ENCODE measurements at places on chromosomes 6 and 20.

- peak; percentile 94 for DNase-seq
These were observed at the start of gene GINS1 for GRCh38 chr20:25407311-25408169. GINS1 (plus strand) TSS chr20:25407673; CDS start chr20:25407821, 148 bp downstream.

DNA sequence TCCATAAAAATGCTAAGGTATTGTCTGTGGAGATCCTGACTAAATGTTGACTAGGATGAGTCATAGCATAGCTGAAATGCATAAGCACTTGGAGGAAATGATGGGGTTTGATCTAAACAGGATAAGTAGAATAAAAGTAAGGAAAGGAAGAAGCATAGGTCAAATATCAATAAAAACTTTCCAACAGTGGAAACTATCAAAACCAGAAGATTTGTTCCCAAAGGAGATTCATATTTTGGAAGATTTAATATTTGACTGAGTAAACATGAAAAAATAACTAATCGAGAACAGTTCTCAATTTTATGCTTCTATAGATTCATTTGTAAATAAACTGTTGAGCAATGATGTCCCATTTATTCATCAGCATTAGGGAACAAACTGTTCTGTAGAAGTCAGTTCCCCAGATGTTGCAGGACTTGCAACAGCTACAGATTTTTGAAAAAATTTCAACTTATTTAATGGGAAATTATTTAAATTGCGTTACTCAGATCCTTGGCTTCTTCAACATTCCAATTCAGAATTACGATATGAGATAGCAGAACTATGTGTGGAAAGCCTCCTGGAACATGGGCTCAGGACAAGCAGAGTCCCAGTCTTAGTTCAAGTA lies 133.7 kb upstream of the TBX18 start:
- peak; percentile 72 for DNase-seq

- no peak for DNase-seq
These were observed 61.3 kb upstream of the TBXT start for GRCh38 chr6:166228839-166229528.

GRCh38 chr20:62051546-62052255 lies 14.0 kb downstream of the TAF4 start:
- DNase-seq = no peak

GRCh38 chr6:78850621-78851020 lies 16.7 kb upstream of the IRAK1BP1 start:
- peak; percentile 7 for DNase-seq

DNA sequence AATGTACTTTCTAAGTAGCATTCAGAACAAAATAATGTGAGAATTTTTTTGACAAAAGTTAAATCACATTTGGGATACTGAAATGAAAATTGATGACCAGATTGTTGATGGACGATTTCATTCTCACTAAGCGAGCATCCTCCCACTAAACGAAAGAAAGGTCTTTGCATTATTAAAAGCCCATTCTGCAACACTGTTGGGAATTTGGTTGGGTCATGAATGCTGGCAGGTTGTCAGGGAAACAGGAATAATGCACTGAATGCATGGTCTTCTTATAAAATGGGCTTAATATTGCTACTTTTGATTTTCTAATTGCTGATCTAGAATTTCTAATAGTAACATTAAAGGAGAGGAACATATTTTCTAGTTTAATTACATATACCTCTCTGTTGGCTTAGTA lies 229.8 kb downstream of the NKAIN2 start:
- no peak for DNase-seq

GRCh38 chr20:57991211-57991881 lies 237.1 kb downstream of the ANKRD60 start:
- DNase-seq = peak; percentile 91

DNA sequence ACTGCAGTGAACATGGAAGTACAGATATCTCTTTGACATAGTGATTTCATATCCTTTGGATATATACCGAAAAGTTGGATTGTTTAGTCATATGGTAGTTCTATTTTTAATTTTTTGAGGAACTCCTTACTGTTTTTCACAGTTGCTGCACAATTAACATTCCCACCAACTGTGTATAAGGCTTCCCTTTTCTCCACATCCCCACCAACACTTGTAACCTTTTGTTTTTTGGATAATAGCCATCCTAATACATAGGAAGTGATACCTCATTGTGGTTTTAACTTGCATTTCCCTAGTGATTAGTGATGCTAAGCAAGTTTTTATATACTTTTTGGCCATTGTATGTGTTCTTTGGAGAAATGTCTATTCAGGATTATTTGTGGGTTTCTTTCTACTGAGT lies 45.1 kb upstream of the TENT5A start:
- DNase-seq = no peak

- DNase-seq = no peak
These were observed 15.8 kb downstream of the IL22RA2 start for GRCh38 chr6:137157601-137158000.

- peak; percentile 49 for DNase-seq
These were observed 365.7 kb downstream of the MAFB start for GRCh38 chr20:40323361-40323794.

DNA sequence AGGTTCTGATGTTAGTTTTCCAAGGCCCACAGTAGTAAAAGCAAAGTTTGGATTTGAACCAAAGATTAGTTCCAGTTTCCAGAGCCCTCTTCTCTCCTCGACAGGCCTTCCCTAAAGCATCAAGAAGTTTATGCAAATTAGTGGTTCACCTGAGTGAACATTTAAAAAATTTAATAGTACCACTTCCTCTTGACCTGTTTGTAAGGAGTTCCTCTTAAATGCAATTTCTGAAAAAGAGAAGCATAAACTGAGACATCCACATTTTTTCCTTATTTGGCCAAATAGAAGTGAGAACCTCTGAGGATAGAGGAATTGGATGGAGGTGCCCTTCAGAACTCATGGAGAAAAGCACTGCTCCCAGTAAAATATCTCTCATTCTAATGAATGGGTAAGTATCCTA lies 1.2 kb upstream of the DSE start:
- DNase-seq = no peak

- DNase-seq = peak; percentile 76
These were observed 226.2 kb upstream of the MARCKS start for GRCh38 chr6:113630738-113631535.

GRCh38 chr20:4896971-4897497 lies 104.3 kb downstream of the SLC23A2 start:
- DNase-seq = no peak

DNA sequence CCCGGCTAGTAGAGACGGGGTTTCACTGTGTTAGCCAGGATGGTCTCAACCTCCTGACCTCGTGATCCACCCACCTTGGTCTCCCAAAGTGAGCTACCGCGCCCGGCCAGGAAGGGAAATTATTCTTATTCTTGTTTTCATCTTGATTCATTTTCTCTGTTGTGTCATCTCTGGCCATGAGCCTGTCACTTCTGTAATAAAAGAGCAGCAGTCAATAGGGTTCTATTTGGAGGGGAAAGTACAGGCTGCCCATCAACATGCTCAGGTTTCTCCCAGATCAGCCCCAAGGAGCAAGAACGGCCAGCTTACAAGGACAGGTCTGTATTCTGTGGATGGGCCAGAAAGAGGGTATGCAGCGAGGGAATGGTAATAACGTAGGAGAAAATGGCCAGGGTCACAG lies 345.0 kb downstream of the PREX1 start:
- DNase-seq = no peak

DNA sequence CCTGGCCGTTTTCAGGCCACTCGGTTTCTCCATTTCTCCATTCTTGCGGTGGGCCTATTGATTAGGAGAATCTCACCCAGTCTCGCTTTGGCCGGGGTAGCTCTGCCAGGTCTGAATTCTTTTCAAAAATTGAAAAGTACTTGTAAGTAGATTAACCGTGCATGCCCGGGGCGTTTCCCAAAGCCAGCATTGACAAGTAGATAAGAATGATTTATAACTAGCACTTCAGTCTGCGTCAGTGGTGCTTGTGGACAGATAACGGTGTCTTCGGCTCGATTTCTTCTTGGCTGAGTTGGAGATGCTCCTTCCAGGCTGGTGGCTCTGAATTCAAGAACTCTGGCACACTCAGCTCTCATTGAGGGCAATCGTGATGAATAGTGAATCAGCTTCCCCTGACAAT lies 29.0 kb downstream of the SLC24A3 start:
- DNase-seq = no peak

DNA sequence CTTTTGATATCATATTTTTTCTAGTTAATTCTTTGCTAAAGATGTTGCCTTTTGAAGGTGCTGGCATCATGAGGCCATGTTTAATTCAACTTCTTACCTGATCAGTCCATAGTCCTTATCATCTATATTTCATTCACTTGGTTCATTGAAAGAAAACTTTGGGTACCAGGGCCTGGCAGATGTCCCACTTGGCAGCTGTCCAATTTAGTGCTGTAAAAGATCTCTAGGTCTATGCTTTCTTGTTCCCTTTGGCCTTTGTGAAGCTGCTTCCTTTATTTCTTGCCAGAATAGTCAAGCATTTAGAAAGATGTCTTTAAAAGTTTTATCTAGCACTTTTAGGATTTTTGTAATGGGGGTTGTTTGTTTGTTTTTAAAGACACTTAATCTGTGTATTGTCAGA lies 61.7 kb upstream of the EYA4 start:
- no peak for DNase-seq

DNA sequence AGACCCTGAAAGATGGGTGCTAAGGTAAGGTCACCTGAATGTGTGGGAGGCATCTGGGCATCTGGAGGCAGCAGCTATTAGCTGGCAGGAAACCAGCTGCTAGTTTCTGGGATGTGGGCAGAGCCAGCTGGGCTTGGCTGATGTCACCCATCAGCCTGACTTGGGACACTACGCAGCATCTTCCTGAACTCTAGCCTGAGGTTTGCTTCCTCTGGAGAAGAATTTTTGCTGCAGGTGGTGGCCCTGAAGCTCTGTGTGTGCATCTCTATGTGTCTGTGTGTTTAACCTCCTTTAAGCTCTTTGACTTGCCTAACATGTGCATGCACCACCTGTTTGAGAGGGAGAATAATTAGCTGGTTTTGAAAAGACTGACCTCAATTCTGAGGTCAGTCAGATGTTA lies 465.1 kb upstream of the CHD6 start:
- no peak for DNase-seq

- no peak for DNase-seq
These were observed 30.3 kb upstream of the OGFRL1 start for GRCh38 chr6:71258078-71258866.

- DNase-seq = no peak
These were observed 412.5 kb downstream of the GJA1 start for GRCh38 chr6:121847806-121848522.

DNA sequence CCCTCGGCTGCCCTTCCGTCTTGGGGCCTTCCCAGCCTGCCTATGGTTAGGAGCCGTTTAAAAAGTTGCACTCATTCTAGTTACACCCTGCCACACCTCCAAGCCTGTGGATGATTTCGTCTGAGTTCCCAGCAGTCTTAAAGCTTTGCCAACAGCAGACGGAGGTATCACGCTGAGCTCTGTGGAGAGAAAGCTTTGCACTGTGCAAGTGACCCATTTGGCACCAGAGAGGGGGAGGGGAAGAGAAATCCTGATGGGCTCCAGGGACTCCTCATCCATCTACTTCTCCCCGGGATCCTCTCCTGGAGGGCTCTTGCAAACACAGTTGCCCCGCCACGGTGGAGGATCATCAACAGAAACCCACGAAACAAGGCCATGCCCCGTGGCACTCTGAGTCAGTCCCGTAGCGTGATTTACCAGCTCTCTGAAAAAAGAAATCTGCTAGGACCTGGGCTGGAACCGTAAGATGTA lies 98.8 kb upstream of the CITED2 start:
- DNase-seq = no peak

GRCh38 chr6:170487707-170488329 lies 65.3 kb downstream of the PSMB1 start:
- DNase-seq = no peak

- DNase-seq = peak; percentile 26
These were observed 10.2 kb downstream of the COL10A1 start for GRCh38 chr6:116115781-116116180.

- DNase-seq = peak; percentile 71
These were observed 199.7 kb upstream of the KCNQ5 start for GRCh38 chr6:72422171-72422570.

DNA sequence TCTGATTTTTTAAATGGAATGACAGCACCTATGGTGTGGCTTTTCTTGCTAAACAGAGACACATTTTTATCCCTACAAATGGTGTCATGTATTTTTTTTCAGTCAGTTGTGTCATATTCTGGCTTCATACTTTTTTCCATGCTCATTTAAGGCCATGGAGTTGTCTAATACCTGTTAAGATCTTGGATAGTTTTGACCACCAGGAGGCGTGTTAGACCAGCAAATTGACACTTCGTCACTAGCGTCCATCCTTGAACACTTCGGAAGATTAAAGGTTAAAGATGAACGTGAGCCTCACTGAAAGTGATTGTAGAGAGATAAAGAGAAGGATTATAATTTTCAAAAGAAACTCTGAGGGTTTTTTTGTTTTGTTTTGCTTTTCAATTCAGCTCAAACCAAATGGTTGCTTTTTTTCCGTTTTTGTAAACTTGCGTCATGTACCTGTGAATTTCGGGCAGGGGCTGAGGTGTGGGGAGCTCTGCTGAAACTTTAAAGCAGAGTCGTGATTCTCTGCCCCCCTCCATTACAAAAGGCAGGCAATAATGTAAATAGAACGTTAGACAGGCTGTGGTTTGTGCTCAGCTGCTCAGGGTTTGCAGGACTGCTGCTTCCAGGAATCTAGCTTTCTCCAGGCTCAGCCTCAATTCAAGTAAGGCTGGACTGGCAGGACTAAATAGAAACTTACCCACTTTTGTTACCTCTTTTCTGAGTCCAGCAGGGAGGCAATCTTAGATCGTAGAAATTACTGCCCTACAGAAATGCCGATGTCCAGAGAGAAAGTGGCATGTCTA lies 245.1 kb downstream of the FOXA2 start:
- peak; percentile 58 for DNase-seq

- peak; percentile 82 for DNase-seq
These were observed 267.2 kb upstream of the ECI2 start for GRCh38 chr6:4402477-4402976.

GRCh38 chr6:89956182-89956581 lies 61.9 kb downstream of the GJA10 start:
- no peak for DNase-seq

- DNase-seq = peak; percentile 55
These were observed 4.2 kb upstream of the BMP6 start for GRCh38 chr6:7721649-7722048.

GRCh38 chr20:62710886-62711702 lies 2.5 kb downstream of the NTSR1 start:
- DNase-seq = no peak

GRCh38 chr6:91464718-91465117 lies 877.8 kb upstream of the MAP3K7 start:
- DNase-seq = no peak

DNA sequence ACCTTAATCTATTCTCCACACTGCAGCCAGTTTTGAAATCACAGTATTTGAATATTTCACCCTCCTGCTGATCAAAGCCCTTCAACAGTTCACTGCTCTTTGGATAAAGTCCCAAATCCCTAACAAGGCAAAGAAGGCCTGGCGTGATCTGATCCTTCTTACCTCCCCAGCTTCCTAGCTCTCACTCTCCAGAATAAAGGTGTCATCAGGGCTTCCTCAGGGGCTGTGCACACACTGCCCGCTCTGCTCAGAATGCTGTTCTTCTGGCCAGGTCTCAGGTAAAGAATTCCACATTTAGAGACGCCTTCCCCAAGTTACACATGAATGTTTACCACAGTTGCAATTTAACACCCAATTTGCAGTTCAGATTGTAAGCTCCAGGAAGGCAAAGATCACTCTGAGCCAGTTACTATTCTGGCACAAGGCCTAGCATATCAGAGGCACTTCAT lies 58.9 kb upstream of the MCM9 start:
- DNase-seq = no peak
